ENCODE measurements at places on chromosomes 4 and X. TPM values are rescaled to one million over a fixed set of nuclear protein-coding genes. Genes with fewer than 3 reads are reported as not detected.

DNA sequence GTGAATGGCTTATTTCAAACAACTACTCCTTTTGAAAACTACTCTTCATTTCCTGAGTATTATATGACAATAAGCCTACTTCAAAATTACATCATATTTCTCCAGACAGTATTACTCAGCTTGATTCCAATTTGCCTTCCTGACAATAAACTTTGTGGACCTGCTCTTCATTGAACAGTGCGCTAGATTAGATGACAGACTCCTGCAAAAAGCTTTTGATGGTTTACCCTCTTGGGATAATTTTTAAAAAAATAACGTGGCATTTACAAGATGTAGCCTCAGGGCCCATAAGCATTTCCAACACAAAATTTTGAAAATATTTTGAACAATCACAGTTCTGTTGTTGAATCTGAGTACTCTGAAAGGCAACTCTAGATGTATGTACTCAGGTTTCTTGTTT lies 25.9 kb downstream of the MGAT4D start:
- DNase-seq: no peak

The SETD7 gene
- total RNA-seq: 83.6 TPM

- no peak for DNase-seq
Observed at GRCh38 chr4:40980318-40980883, 230.6 kb downstream of the NSUN7 start.

GRCh38 chr4:29320947-29321620 lies 1399.1 kb upstream of the PCDH7 start:
- no peak for DNase-seq

The ZCCHC18 gene
- total RNA-seq: 0.15 TPM

DNA sequence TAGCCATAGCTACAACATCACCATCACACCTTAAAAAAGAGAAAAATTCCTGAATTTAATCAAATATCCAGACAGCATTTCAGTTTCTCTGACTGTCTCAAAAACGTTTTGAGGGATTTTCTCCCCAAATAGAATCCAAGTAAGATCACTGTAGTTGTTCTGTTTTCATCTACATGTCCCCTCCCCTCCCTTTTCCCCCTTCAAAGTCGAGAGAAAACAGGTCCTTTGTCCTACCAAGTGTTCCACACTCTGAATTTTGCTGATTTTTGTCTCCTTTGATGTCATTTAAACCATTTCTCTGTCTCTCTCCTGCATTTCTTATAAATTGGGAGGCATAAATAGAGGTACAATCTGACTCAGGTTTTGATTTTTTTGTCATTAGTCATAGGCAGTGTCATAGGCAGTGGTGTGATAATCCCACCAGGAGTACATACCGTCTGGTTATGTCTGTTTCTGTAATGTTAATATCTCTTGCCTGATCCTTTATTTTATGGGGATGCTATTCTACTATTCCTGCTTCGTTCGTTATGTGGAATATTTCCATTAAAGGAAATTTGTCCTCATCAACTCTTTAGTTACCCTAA lies 348.6 kb downstream of the PTTG2 start:
- DNase-seq: peak; percentile 11

DNA sequence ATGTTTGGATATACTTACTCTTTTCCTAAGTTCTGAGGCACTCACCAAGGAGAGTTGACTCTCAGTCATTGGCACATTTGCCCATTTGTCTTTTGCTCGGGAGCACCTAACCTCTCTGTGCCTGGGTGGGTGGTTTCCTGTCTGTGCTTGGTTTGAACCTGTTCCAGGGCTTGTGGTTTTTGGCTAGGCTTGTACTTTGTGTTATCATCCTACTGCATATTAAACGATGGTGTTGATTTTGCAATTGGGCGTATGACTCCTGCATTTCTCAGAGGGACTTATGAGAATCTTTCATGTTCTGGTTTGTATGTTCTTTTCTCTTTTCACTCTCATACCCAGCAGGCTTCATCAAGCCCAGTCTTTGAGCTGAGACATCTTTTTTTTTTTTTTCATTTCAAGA lies 161.7 kb downstream of the BTC start:
- DNase-seq: peak; percentile 17

DNA sequence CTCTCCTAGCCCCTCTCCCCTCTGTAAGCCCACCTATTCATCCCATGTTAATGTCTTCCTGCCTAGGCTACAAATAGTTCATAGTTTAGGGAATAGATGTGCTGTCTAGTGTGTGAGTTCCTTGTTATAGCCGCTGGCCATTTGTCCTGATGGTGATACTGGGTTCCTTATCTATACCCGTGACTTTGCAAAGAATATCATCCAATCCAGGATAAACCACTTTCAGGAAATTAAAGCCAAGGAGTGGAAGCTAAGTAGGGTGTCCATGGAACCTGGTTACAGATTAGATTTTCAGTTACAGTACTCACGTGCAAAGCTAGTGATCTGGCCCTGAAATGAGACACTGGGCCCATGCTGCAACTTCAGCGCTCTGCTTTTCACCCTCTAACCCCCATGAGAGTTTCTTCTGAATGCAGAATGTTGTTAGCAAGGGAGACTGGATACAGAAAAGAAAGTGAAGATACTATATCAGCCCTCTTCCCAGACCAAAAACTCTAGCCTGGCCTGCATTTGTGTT lies 111.4 kb downstream of the TMEM164 start:
- no peak for DNase-seq

The MAGEE2 gene
- not detected for total RNA-seq

DNA sequence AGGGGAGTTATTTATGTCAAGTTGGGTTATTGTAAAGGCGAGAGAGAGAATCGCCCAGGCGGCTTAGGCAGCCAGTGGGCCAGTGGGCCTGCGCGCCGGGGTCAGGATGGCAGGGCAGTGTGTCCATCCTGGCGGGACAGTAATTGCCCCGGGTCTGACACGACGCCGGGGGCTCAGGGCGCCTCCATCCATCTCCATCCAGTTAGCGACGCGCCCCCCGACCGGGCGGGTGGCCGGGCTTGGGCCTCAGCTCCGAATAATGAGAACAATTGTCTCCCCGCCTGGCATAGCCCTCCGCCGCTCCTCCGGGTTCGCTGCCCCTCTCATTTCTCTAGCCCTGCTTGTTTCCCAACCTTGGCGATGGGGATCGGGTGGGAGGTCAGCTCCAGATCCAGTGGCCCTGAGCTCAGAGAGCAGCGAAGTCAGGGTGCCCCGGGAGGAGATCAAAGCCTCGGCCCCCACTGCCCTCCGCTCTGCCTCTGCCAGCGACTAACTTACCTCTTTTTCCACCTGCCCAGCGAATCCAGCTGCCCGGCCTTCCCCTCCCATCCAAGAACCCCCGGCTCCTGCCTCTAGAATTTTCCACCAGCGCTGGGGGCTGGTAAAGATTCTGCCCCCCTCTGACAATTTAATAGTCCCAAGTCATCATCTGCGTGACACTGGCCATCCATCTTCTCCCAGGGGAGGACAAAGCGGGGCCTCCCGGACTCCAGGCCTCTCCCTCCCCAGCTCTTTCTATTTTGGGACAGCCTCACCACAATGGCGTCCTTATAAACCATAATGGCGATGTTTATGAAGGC lies 56.9 kb upstream of the TMEM33 start:
- DNase-seq: no peak

The HGFAC gene
- total RNA-seq: not detected
